ENCODE measurements at places on chromosomes 4 and X. TPM values are rescaled to one million over a fixed set of nuclear protein-coding genes. Genes with fewer than 3 reads are reported as not detected.

The GLUD2 gene
- 1.8 TPM for total RNA-seq

The TLL1 gene
- 0.36 TPM for total RNA-seq

- no peak overlapping the region for H3K4me3 ChIP-seq
- H3K36me3 ChIP-seq: no peaks in the 10 kb centered on the region
- no peak for DNase-seq
- no peak overlapping the region for H3K27ac ChIP-seq
- H3K27me3 ChIP-seq: no peaks in the 10 kb centered on the region
Observed at GRCh38 chr4:158299459-158300007, 89.2 kb downstream of the TMEM144 start.

GRCh38 chr4:85823295-85823694 lies 348.3 kb downstream of the ARHGAP24 start:
- H3K27ac ChIP-seq: peak overlapping the region; percentile 58
- H3K27me3 ChIP-seq: no peaks in the 10 kb centered on the region
- DNase-seq: no peak
- H3K36me3 ChIP-seq: no peaks in the 10 kb centered on the region
- H3K4me3 ChIP-seq: no peak overlapping the region
- H3K4me1 ChIP-seq: peaks cover 43% of the 10 kb centered on the region
